Stimulated activated CD8-positive, alpha-beta memory T cell treated with anti-CD3 and anti-CD28 coated beads, Interleukin-7, amount 100 ng/mL, for 1 hour (primary cell): ENCODE measurements at places on chromosomes 2 and 18.

DNA sequence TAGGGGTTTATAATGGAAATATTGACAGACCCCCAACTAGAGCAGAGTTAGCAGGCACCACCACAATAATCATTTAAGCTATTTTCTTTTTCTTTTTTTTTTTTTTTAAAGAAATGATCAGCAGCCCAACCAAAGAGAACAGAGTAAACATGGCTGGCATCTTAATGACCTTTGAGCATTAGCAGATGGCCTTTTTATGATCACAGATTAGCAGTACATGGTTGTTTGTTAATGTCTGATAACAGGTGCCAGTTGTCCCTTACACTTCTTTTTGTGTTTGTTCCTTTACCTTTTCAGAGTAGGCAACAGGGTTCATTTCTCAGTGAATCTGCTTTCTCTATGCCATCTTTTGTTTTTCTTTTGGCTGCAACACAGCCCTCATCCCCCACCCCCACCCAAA is 747.0 kb downstream of the BCL11A start:
- no peak for DNase-seq

GRCh38 chr18:24561369-24561965 is 101.0 kb downstream of the HRH4 start:
- DNase-seq: no peak

DNA sequence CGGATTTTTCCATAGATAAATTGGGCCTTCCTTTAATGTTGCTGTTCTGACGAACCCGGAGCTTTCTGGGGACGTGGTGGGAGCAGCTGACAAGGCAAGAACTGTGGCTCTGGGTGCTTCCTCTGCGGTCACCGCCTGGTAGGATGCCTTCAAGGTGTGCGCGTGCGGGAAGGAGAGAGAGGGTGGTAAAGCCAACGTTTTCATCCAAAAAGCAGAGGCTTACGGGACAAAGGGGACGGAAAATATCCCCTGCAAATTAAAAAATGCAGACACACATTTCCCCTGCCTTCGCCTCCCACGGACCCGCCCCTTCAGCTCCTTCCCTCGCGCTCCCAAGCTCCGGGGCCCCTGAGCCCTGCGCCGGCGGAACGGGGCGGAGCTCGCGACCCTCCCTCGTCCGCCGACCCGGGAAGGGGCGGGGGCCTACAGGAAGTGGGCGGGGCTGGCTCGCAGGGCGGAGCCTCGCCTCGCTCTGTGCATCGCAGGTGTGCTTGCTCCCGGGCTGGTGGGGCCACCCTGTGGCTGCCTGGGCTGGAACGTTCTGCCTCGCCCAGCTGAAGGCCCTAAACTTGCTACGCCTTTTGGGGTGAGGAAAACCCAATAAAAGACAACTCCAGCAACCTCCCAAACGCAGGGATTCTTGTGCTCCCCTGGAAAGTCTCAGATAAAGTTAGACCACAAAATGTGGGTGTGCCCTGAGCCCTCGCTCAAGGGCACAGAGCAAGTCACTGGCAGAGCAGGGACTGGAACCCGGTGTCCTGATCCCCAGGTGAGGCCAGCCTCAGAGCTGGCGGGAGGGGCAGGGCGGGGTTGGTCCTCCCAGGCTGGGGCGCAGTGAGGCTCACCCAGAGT is 25.4 kb upstream of the SLC66A3 start:
- DNase-seq: peak; percentile 51

- no peak for DNase-seq
Measured at GRCh38 chr2:240989451-240990265, 8.8 kb upstream of the SNED1 start.

DNA sequence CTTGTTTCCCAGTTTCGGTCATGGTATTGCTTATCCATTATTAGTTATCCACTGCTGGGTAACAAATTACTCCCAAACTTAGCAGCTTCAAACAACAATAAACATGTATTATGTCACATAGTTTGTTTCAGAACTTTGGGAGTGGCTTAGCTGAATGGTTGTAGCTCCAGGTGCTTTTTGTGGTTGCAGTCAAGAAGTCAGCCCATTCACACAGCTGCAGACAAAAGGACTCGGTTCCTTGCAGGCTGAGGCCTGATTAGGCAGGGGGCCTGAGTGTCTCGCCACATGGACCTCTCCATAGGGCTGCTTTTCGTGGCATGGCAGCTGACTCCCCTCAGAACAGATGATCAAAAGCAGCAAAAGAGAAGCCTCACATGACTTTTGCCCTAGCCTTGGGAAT is 58.2 kb upstream of the ITGA4 start:
- DNase-seq: no peak

DNA sequence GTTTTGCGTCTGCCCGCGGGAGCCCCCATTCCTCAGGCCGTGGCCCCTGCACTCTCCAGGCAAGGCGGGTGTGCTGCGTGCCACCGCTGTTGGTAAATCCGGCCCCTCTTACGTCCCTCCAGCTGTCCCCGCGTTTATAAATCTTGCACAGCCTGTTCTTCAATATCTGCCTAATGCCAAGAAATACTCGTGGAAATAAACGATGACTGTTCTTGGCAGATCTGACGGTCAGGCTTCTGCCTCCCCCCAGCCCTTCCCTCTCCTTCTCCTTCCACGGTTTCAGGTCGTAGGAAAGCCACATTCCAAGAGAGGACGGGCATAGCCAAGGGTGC is 20.5 kb downstream of the ODC1 start:
- DNase-seq: no peak

GRCh38 chr2:148770047-148770446 is 105.0 kb upstream of the KIF5C start:
- no peak for DNase-seq

GRCh38 chr2:221818616-221819320 is 246.7 kb upstream of the EPHA4 start:
- no peak for DNase-seq
